Heart right ventricle (tissue), 16 donors: ENCODE measurements at places on chromosomes 5 and 9. TPM values are rescaled to one million over a fixed set of nuclear protein-coding genes. Genes with fewer than 3 reads are reported as not detected.

DNA sequence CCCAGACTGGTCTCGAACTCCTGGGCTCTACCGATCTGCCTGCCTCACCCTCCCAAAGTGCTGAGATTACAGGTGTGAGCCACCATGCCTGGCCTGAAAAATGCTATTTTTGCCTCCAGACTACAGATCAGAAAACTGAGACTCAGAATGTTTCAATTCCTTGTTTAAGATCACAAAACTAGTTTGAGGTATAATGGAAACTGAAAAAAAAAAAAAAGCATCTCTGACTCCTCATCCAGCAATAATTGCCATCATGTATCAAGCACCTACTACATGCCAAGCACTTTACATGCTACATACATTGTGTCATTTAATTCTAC, 35.6 kb downstream of the PLAC8L1 start:
- peak overlapping the region; percentile 89 for H3K27ac ChIP-seq
- no peaks in the 10 kb centered on the region for H3K36me3 ChIP-seq
- no peaks in the 10 kb centered on the region for H3K27me3 ChIP-seq
- peaks cover 80% of the 10 kb centered on the region for H3K4me1 ChIP-seq
- no peak for DNase-seq

GRCh38 chr9:21399956-21400355, 9.0 kb upstream of the IFNA8 start:
- no peak overlapping the region for H3K4me3 ChIP-seq
- peaks cover 19% of the 10 kb centered on the region for H3K4me1 ChIP-seq
- no peaks in the 10 kb centered on the region for H3K36me3 ChIP-seq

MED7 gene
- polyA plus RNA-seq = 8.5 TPM

DNA sequence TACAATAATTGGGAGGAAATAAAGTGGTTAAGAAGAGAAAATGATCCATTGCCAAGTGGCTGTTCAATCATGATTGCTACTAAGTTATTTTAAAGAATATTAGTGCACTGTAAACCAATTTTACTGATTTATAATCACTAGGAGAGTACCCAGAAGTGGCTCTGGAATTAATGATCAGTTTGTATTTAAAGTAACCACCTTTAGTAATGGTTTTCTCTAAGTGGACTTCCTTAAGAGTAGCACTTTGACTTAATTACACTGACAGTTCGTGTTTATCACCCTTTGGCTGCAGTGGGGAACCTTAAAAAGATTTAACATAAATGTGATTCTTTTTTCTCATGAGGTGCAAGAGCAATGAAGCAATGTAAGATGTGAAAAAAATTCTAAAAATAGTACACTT, 310.8 kb downstream of the CDH12 start:
- H3K27me3 ChIP-seq = no peaks in the 10 kb centered on the region
- no peak overlapping the region for H3K4me3 ChIP-seq
- H3K27ac ChIP-seq = no peak overlapping the region

DNA sequence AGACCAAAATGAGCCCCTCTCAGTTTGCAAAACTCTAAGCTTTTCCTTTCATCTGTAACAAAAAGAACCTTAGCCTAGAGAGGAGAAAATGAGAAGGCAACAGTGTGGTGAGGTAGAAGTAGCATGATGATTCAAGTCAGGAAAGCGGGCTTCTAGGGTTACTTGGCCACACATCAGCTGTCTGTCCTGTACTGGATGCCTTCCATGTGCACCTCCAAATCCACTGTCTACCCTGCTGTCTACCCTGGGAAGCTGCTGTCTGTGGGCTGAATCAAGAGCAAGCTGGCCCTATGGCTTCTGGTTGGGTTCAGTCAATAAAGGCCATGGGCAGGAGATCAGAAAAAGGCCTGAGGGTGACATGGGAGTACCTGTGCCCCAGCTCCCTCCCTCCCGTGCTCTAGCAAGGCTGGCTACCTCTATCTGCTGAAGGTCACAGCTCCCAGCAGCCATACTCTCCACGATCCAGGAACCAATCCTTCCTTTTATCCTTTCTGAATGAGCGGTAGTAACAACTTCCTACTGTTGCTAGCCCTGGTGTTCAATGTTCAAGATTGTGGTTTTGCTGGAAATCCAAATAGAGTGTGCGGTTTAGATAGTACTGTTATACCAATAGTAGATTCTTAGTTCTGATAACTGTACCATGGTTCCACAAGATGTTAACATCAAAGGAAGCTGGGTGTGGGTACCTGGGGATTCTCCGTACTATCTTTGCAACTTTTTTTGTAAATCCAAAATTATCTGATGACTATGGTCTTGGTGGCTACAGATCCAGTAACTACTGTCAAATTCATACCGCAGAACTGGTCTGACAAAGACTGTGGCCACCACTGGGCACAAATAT, 191.0 kb downstream of the ESM1 start:
- peaks cover 3% of the 10 kb centered on the region for H3K4me1 ChIP-seq
- H3K36me3 ChIP-seq = no peaks in the 10 kb centered on the region
- no peak for DNase-seq
- H3K27ac ChIP-seq = no peak overlapping the region
- no peaks in the 10 kb centered on the region for H3K27me3 ChIP-seq

- H3K27me3 ChIP-seq = no peaks in the 10 kb centered on the region
- no peak for DNase-seq
- H3K4me3 ChIP-seq = no peak overlapping the region
- H3K4me1 ChIP-seq = no peaks in the 10 kb centered on the region
These were observed 77.3 kb downstream of the SLC1A1 start for GRCh38 chr9:4567601-4568000.

GRCh38 chr5:144298658-144299057, 128.0 kb downstream of the KCTD16 start:
- no peaks in the 10 kb centered on the region for H3K4me1 ChIP-seq
- H3K36me3 ChIP-seq = no peaks in the 10 kb centered on the region
- H3K4me3 ChIP-seq = no peak overlapping the region
- no peak for DNase-seq

- no peaks in the 10 kb centered on the region for H3K27me3 ChIP-seq
- DNase-seq = no peak
- no peak overlapping the region for H3K4me3 ChIP-seq
- H3K4me1 ChIP-seq = no peaks in the 10 kb centered on the region
- H3K27ac ChIP-seq = no peak overlapping the region
- H3K36me3 ChIP-seq = no peaks in the 10 kb centered on the region
These were observed 532.7 kb upstream of the ST8SIA4 start for GRCh38 chr5:101435768-101436167.
